ENCODE measurements at places on chromosomes 4 and X.
A peak's percentile ranks its signal among the peaks of the same experiment; 100 is the strongest.

DNA sequence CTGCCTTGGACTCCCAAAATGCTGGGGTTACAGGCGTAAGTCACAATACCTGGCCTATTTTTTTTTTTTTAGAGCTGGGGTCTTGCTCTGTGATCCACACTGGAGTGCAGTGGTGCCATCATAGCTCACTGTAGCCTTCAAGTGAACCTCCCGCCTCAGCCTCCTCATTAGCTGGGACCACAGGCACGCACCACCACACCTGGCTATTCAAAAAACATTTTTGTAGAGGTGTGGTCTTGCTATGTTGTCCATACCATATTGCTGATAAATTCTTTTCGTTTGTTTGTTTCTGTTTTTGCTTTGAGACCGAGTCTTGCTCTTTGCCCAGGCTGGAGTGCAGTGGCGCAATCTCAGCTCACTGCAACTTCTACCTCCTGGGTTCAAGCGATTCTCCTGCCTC, 21.6 kb downstream of the ENOPH1 start:
- no peak for DNase-seq

GRCh38 chrX:1485033-1485432, 32.3 kb upstream of the ASMTL start:
- no peak for DNase-seq

GRCh38 chr4:57117491-57117890, 7.3 kb upstream of the IGFBP7 start:
- no peak for DNase-seq

- peak; percentile 53 for DNase-seq
Observed at GRCh38 chr4:8871417-8872401, at the start of gene HMX1. Gene HMX1 (minus strand): TSS chr4:8871839. CDS start chr4:8871614, 225 bp downstream.

DNA sequence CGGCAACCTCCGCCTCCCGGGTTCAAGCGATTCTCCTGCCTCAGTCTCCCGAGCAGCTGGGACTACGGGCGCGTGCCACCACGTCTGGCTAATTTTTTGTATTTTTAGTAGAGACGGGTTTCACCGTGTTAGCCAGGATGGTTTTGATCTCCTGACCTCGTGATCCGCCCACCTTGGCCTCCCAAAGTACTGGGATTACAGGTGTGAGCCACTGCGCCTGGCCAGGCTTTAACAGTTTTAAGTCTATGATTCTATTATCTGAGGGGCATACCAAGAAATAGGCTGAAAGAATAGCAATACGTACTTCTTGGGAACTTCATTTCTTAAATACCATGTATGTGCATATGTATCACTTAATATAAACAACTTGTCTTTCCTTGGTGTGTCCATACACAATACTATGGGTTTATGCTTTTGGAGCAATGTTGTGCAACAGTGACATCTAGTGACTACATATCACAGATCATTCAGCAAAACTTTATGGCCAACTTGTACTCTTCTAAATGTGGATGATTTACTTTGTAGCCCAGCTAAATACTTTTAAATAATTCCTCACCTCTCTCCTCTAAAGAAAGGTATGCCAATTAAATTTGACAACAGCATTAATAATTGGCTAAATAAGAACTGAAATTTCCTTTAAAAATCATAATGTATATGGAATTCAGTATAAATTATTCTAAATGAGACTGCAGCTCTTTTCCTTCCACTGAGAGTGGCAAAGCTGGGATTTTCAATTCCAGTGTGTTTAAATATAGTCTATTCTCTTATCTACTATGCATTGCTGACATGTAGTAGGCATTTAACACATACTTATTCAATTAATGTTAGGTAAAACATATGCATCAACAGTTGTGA, 10.4 kb downstream of the SLC9B1 start:
- peak; percentile 89 for DNase-seq

- peak; percentile 83 for DNase-seq
Observed at GRCh38 chr4:139568206-139568955, 12.4 kb upstream of the SETD7 start.
